ENCODE measurements at places on chromosomes 6 and 20. TPM values are rescaled to one million over a fixed set of nuclear protein-coding genes. Genes with fewer than 3 reads are reported as not detected.

GFOD1 gene
- polyA plus RNA-seq = 0.74 TPM

KCNG1 gene
- 10.4 TPM for polyA plus RNA-seq

HTR1B gene
- not detected for polyA plus RNA-seq

PBOV1 gene
- polyA plus RNA-seq = not detected

PLAGL2 gene
- 4.1 TPM for polyA plus RNA-seq

SLC22A1 gene
- polyA plus RNA-seq = not detected

DNA sequence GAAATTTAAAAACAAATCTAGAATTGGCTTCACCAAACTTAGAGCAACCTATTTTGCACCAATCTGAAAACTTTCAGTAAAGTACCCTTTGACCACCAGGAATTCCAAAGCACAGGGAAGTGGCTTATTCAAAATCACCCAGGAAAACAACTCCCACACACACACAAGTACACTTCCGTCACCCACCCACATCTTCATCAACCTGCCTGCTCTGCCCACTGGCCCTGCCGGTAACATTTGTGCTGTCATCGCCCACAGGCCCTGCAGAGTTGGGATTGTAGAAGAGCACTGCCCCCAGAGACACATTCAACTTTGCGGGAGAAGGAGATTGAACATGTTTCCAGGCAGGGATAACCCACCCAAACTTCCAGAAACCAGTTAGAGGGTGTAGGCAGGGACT, 19.3 kb upstream of the SCML4 start:
- H3K27me3 ChIP-seq = no peaks in the 10 kb centered on the region
- no peak overlapping the region for H3K4me3 ChIP-seq
- no peaks in the 10 kb centered on the region for H3K36me3 ChIP-seq
- no peak for DNase-seq

DNA sequence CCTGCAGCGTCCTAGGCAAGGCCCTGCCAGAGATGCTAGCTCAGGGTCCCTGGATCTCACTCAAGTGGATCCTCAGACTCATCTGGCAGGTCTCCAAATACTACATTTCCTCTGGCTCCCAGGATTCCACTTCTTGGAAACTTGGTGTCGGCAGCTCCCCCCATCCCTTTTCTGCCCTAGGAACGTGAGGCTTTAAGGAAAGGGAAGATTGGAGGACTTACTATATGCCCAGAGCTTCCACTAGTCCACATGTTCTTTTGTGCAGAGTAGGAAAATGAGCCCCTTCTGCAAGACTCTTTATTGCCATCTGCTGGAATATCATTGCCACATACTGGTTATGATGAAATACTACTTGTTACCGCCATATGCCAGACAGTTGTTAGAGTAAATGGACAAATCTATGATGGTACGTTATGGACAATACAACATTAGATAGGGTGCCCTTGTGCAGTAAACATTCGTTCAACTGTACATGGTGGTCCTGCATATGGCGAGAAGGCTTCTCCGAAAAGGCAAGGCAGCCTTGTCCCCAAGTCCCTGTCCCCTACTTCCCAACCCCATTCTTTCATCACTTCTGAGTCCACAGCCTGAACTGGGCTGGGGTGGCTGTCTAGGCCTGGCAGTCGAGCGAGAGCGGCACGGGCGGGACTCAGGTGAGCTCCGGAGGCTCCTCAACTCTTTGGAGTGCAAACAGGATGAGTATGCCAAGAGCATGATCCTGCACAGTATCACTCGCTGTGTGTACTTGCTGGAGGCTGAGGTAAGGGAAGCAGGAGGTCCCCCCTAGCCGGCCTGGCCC, 780 bp downstream of the ARMC12 start:
- no peaks in the 10 kb centered on the region for H3K27me3 ChIP-seq
- no peak overlapping the region for H3K4me3 ChIP-seq
- peaks cover 3% of the 10 kb centered on the region for H3K4me1 ChIP-seq
- H3K27ac ChIP-seq = no peak overlapping the region

DNA sequence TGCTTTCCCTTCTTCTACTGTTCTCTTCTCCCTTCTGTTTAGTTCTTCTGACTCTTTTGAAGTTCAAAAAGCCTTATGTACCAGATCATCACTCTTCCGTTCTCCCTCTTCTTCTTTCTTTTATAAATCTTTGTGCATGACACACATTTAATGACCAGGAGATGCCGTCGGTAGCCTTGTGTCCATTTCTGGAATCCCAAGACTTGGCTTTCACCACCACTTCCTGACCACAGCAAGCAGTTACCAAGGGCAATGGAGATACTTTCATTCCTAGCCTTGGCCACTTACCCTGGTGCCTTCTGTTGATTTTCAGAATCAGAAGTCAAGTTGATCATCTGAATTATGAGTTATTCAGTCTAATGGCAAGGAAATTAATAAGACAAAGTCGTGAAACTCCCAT, 268.5 kb upstream of the QKI start:
- no peak overlapping the region for H3K4me3 ChIP-seq
- H3K4me1 ChIP-seq = no peaks in the 10 kb centered on the region
- H3K36me3 ChIP-seq = no peaks in the 10 kb centered on the region
- peak; percentile 15 for DNase-seq

DNA sequence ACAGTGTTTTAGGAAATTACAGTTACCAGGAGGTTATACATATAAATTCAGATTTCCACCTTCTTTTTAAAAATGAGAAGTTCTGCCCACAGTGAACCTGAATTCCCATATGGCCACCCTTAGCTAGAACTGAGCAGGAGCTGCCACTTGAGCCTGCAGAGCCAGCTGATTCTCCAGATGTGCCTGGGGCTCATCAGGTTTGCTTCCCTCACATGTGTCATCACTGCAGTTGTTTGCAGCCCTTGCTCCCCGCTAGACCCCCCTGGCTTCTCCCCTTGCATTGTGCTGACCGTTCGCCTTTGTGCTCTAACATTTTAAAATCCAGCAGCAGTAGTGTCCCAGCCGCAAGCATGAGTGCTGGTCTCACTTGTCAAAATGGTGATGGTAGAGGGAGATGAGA, 131.1 kb downstream of the UTRN start:
- H3K27ac ChIP-seq = peak overlapping the region; percentile 77
- H3K27me3 ChIP-seq = no peaks in the 10 kb centered on the region
- peaks cover 43% of the 10 kb centered on the region for H3K4me1 ChIP-seq
- DNase-seq = no peak
- peak overlapping the region; percentile 21 for H3K4me3 ChIP-seq

DNA sequence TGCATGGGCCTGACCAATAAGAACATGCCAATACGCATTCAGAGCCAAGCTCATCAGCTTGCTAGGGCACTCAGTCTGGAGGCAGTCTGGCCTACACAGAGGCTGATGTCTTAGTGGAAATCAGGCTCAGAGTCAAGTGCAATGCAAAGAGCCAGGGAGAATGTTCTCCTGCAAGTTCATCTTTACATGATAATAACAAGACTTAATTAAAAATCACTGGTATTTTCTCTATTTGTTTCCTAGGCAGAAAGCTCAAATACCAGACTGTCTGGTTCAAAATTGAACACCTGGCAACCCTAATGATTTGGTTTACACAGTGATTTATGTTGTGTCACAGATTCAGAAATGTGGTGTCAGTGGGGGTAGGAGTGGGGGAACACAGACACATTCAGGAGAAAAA, 689.3 kb upstream of the FLRT3 start:
- no peak for DNase-seq
- H3K4me1 ChIP-seq = no peaks in the 10 kb centered on the region
- no peak overlapping the region for H3K4me3 ChIP-seq
- no peaks in the 10 kb centered on the region for H3K27me3 ChIP-seq
- H3K27ac ChIP-seq = no peak overlapping the region

DNA sequence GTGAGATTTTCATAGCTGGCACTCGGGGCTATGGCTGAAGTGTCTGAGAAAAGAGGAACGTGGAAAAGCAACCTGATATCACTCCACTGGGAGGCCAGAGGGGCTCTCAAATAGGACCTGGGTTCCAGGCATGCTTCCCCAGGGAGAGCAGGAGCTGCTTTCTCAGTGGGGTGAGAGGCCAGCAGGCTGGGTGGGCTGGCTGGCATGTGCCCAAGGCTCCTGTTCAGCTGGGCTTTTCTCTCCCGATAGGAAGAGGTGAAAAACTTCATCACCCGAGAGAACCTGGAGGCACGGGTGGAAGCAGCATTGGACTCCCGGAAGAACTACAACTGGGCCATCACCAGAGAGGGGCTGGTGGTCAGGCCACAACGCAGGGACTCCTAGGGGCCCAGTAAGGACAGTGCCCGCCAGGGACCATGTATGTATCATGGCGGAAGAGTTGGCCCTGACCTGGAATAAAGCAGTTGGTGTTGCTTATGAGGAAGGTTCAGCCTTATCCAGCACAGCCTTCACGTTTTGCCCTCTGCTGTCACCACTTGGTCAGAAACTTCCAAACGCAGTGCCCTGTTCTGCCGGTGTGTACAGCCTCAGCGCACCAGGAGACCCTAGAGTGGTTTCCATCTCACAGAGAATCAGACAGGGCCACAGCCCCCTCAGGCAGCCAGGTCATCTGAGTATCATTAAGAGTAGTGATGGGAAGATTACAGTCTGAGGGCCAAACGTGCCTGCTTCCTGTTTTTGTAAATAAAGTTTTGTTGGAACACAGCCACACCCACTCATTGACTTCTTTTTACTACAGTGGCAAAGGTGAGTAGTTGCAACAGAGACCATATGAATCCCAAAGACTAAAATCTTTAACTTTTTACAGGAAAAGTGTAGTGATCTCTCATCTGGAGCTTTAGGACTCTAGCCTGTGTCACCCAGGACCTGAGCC, 1.9 kb downstream of the MRPS26 start:
- peaks cover 5% of the 10 kb centered on the region for H3K36me3 ChIP-seq
- H3K27me3 ChIP-seq = no peaks in the 10 kb centered on the region
- H3K4me1 ChIP-seq = no peaks in the 10 kb centered on the region
- no peak for DNase-seq
- H3K4me3 ChIP-seq = peak overlapping the region; percentile 92
- no peak overlapping the region for H3K27ac ChIP-seq

DNA sequence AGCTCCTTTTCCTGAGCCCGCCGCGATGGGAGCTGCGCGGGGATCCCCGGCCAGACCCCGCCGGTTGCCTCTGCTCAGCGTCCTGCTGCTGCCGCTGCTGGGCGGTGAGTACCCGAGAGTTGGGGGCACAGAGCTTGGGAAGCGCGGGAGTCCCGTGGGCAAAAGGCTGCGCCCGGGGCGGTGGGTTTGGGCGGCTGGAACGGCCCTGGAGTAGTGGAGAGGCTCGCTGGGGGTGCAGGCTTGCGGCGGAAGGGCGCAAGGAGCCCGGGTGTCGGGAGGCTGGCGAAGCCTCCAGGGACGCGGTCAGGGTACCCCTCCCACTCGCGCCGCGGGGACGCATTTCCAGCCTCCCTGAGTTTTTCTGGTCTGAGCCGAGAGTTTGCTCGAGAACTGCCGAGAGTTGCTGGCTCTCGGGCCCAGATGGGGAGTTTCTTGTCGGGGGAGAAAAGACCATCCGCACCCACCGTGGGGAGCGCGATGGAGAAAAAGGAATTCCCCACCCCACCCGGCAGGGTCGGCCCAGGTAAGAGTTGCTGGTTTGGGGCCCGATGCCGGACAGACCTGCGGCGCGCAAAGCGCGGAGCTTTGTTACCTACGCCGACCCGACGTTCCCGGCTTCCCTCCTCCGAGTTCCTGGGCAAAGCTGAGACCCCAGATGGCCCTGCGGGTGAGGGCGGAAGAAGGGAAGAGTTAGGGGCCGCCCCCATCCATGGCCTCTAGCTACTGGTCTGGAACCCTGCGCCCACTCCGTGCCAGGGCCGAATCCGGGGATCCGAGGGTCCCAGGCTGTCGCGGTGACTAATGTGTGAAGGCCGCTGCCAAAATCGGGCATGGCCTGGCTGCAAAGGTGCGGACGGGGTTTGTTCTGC, 584 bp downstream of the PTK7 start:
- peak; percentile 72 for DNase-seq
- no peaks in the 10 kb centered on the region for H3K27me3 ChIP-seq
- H3K36me3 ChIP-seq = no peaks in the 10 kb centered on the region
- peak overlapping the region; percentile 85 for H3K27ac ChIP-seq
- H3K4me3 ChIP-seq = peak overlapping the region; percentile 94

DNA sequence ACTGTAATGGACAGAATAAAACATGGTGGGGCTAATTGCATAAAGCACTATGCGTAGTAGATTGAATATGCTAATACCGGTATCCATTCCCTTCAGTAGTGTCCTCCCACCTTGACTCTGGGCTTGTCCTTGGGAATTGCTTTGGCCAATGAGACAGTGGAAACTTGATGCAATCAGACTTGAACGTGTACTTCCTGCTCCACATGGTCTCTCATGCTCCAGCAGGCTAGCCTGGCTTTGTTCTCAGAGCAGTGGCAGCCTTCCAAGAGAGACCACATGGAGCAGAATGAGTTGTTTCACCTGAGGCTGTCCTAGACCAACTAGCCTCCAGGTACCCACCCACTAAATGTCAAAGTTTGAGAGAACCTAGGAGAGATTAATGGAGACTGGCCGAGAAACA, 37.0 kb upstream of the BTBD3 start:
- H3K4me3 ChIP-seq = no peak overlapping the region
- no peaks in the 10 kb centered on the region for H3K4me1 ChIP-seq
- H3K36me3 ChIP-seq = no peaks in the 10 kb centered on the region
- H3K27ac ChIP-seq = no peak overlapping the region

DNA sequence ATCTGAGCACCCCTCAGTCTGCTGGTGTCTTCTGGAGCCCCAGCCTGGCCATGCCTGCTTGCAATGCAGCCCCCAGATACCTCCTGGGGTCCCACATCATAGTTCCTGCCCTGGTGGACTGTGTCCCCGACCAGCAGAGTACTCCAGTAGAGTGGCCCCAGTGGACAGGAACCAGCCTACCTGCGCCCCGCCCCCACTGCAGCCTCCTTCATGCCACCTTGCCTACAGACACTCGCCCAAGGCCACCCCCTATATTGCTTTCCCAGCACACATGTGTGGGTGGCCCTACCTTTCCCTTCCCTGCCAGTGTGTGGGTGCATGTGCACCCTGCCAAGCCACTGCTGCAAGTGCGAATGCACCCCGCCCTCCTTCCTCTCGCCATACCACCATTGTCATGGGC, 204.0 kb downstream of the EDN1 start:
- DNase-seq = no peak
- H3K4me3 ChIP-seq = no peak overlapping the region
- H3K27me3 ChIP-seq = no peaks in the 10 kb centered on the region

DNA sequence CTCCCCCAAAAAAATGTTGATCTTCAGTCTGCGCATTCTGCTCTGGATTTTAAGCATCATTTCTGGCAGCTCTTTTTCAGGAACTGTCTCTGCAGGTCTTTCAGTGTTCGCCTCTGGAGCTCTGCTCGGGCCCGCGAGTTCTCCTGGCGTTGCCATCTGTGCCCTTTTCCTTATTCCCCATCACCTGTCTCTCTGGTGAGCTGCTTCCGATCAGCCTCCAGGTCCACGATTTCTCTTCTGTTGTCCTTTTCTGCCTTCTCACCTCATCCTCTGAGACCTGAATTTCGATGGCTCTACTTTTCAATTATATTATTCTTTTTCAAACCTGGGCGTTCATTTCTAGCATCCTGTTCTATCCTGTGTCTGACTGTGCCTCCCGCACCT, 590 bp upstream of the MAP1LC3A start:
- no peaks in the 10 kb centered on the region for H3K27me3 ChIP-seq
- no peaks in the 10 kb centered on the region for H3K4me1 ChIP-seq
- 0 out of 2 replicates have a peak overlapping the region, but pooled peaks have one; percentile 19 for H3K27ac ChIP-seq
- DNase-seq = peak; percentile 37
- H3K36me3 ChIP-seq = no peaks in the 10 kb centered on the region

Measured in GM23248 (cell line).